Right lobe of liver (tissue), 6 donors: ENCODE measurements at places on chromosomes 11 and 22. TPM values are rescaled to one million over a fixed set of nuclear protein-coding genes. Genes with fewer than 3 reads are reported as not detected.

ESAM gene
- total RNA-seq = 11.4 TPM

MS4A6E gene
- total RNA-seq = not detected

TRIM29 gene
- not detected for total RNA-seq

ARHGEF17 gene
- 5.5 TPM for total RNA-seq

CDC42BPG gene
- 0.99 TPM for total RNA-seq

OVCH2 gene
- not detected for total RNA-seq

DNA sequence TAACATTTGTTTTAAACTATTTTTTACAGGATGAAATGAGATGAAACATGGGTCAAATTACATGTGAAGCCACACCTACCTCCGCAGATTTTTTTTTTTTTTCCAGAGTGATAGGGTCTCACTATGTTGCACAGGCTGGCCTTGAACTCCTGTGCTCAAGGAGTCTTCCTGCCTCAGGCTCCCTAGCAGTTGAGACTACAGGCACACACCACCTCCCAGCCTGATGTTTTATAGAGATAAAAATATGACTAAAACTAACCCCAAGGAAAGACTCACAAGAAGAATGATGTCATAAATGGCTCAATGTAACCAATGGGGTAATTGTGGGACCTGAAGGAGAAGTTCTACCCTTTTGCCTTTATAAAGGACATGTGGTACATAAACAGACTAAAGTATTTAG lies 52.3 kb upstream of the SOX6 start:
- no peaks in the 10 kb centered on the region for H3K36me3 ChIP-seq
- H3K4me3 ChIP-seq = no peak overlapping the region
- H3K27me3 ChIP-seq = no peaks in the 10 kb centered on the region
- no peaks in the 10 kb centered on the region for H3K4me1 ChIP-seq
- no peak for DNase-seq

- H3K27ac ChIP-seq = no peak overlapping the region
- DNase-seq = no peak
- no peaks in the 10 kb centered on the region for H3K4me1 ChIP-seq
- no peak overlapping the region for H3K4me3 ChIP-seq
Observed at GRCh38 chr11:6664551-6664950, 8.9 kb upstream of the DCHS1 start.

- no peak overlapping the region for H3K4me3 ChIP-seq
- no peak for DNase-seq
- no peaks in the 10 kb centered on the region for H3K4me1 ChIP-seq
- H3K27ac ChIP-seq = no peak overlapping the region
Observed at GRCh38 chr22:21681566-21682370, 16.0 kb downstream of the PPIL2 start.

DNA sequence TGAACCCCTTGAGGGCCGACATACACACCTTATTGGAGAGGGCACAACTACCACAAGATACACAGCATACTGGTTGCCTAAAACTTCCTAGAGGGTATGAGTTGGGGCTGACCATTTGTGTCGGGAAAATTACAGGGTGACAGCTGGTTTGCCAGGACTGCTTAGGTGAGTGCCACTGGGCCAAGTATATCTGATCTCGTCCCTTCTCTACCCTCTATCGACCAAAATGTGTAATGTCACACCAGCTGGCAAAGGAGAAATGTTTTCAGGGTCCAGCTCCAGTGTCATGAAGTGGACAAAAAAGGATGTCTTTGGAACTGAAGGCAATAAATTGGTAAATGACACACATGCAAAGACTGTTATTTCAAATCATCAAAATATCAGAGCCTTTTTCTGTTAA lies 126.1 kb downstream of the PGR start:
- no peaks in the 10 kb centered on the region for H3K36me3 ChIP-seq
- no peaks in the 10 kb centered on the region for H3K4me1 ChIP-seq
- no peak overlapping the region for H3K27ac ChIP-seq
- H3K4me3 ChIP-seq = no peak overlapping the region
- H3K27me3 ChIP-seq = no peaks in the 10 kb centered on the region
- no peak for DNase-seq

GRCh38 chr11:125274309-125274708 lies 109.8 kb downstream of the PKNOX2 start:
- H3K27ac ChIP-seq = no peak overlapping the region
- no peak for DNase-seq
- no peaks in the 10 kb centered on the region for H3K27me3 ChIP-seq
- H3K4me3 ChIP-seq = no peak overlapping the region

DNA sequence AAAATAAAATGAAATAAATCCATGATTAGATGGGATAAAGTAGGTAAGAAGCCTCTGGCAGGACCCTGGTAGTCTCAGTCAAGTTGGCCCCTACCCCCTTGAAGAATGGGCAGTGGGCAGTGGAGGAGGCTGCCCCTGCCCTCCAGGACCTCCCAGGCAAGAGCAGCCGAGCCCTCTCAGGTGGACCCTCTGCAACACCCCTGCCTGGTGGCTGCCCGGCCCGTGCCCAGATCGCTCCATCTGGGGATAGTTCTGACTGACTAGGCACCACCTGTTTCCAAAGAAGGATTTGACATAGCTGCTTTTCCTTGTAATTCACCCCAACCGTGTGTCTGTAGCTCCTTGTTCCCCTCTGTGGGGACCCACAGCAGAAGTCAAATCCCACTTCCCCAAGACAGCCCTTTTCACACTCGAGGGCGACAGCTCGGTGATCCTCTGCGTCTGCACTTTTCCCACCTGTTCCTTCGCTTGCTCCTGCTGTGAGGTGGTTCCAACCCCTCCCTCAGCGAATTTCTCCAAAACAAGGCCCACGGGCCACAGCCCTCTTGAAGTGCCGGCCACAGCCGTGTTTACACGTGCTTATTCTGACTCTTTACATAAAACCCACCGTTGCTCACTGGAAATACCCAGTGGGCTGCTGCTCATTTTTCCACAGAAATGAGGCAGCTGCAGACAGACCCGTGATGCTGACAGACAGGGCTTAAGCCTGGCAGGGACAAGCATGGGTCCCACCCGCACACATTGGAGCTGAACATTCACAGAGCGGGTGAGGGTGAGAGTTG lies 5.5 kb upstream of the TMPRSS13 start:
- no peaks in the 10 kb centered on the region for H3K27me3 ChIP-seq
- peak; percentile 34 for DNase-seq
- no peaks in the 10 kb centered on the region for H3K36me3 ChIP-seq
- no peak overlapping the region for H3K27ac ChIP-seq
- H3K4me1 ChIP-seq = no peaks in the 10 kb centered on the region
- H3K4me3 ChIP-seq = no peak overlapping the region

- no peaks in the 10 kb centered on the region for H3K27me3 ChIP-seq
- H3K4me1 ChIP-seq = no peaks in the 10 kb centered on the region
- no peak overlapping the region for H3K4me3 ChIP-seq
- H3K27ac ChIP-seq = no peak overlapping the region
- no peaks in the 10 kb centered on the region for H3K36me3 ChIP-seq
Observed at GRCh38 chr22:50734343-50734771, 3.6 kb upstream of the ACR start.

- H3K4me3 ChIP-seq = peak overlapping the region; percentile 74
- H3K27ac ChIP-seq = no peak overlapping the region
- no peaks in the 10 kb centered on the region for H3K36me3 ChIP-seq
- H3K27me3 ChIP-seq = no peaks in the 10 kb centered on the region
- no peak for DNase-seq
Observed at GRCh38 chr22:24954114-24954463, 1.6 kb downstream of the KIAA1671 start.

- peak; percentile 61 for DNase-seq
- no peaks in the 10 kb centered on the region for H3K27me3 ChIP-seq
- peaks cover 9% of the 10 kb centered on the region for H3K4me1 ChIP-seq
- H3K36me3 ChIP-seq = no peaks in the 10 kb centered on the region
- H3K27ac ChIP-seq = no peak overlapping the region
Observed at GRCh38 chr11:119323532-119324033, 6.7 kb upstream of the MCAM start.

DNA sequence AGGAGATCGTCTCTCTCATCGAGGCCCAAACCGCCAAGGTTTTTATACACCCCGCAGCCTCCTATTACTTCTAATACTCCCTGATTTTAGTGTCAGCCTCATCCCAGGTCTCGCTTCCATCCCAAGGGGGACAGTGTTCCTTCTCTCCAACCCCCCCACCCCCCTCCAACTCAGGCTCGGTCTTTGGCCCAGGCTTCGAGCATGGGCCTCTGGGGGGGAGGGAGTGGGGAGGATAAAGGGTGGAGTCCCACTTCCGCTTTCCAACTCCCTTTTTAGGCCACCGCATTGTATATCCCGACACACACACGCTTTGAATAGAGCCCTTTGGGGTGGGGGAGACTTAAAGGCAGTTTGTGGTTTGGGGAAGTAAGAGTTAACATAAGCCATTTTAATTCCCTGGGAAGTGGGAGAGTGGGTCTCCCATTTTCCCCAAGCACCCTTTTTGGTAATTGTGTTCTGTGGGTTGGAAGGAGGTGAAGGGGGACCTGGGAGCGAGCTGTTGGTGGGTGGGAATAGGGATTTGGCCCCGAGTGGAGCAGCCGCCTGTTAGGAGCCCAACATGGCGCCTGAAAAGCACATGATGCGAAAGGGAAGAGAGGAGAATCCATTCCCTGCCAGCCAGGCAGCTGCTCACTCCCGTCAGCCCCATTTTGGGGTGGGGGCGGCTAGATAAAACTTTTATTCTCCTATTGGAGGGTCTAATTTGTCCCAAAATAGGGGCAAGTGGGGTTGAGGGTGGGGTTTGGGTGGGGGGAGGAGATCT lies 844 bp downstream of the PCF11 start:
- no peaks in the 10 kb centered on the region for H3K27me3 ChIP-seq
- peak overlapping the region; percentile 89 for H3K4me3 ChIP-seq
- H3K27ac ChIP-seq = peak overlapping the region; percentile 97
- no peaks in the 10 kb centered on the region for H3K4me1 ChIP-seq
- peak; percentile 58 for DNase-seq

GRCh38 chr22:21639359-21639758 lies 2.7 kb upstream of the SDF2L1 start:
- no peaks in the 10 kb centered on the region for H3K36me3 ChIP-seq
- no peaks in the 10 kb centered on the region for H3K27me3 ChIP-seq
- no peak overlapping the region for H3K27ac ChIP-seq
- peaks cover 12% of the 10 kb centered on the region for H3K4me1 ChIP-seq
- DNase-seq = no peak

- no peaks in the 10 kb centered on the region for H3K4me1 ChIP-seq
- H3K27ac ChIP-seq = no peak overlapping the region
- H3K4me3 ChIP-seq = no peak overlapping the region
- no peaks in the 10 kb centered on the region for H3K36me3 ChIP-seq
Observed at GRCh38 chr11:116224889-116225200, 547.9 kb downstream of the BUD13 start.

DNA sequence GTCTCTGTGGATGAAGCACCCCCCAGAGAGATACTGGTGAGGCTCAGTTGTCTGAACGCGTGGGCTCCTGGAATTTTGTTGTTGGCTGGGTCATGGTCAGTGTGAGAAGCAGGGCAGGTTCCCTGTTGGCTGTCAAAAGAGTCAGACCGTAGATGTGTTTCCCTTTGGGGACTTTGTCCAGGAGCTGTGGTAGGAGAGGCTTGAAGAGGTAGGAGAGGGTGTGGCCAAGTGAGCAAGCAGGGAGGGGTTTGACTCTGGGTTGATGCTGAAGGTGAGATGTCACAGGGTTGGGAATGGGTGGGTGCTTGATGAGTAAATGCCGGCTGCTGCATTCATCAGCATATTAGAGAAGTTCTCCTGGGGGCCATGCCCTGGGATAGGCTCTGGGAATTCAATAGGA lies 803.2 kb downstream of the TBC1D22A start:
- H3K27ac ChIP-seq = no peak overlapping the region
- no peaks in the 10 kb centered on the region for H3K4me1 ChIP-seq
- no peak for DNase-seq
- no peaks in the 10 kb centered on the region for H3K27me3 ChIP-seq
- H3K36me3 ChIP-seq = no peaks in the 10 kb centered on the region

DNA sequence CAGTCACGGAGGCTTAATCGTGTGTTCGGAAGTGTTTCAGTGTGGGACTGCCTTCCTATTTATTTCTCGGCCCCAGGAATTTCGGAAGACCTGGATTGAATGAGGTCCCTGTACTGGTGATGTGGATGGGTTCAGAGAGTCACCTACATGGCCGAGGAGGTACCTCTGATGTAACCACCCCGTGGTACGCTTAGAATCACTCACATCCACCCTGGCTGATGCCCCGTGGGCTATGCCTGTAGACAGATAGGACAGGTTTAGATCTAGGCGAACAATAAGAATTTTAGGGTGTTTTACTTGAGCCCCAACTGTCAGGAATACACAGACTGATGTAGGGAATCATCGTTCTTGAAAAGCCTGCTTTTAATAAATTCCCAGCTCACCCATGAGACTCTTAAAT lies 2.0 kb downstream of the MPPED1 start:
- no peaks in the 10 kb centered on the region for H3K27me3 ChIP-seq
- DNase-seq = peak; percentile 24
- no peaks in the 10 kb centered on the region for H3K36me3 ChIP-seq
- H3K27ac ChIP-seq = no peak overlapping the region

- no peak for DNase-seq
- H3K4me3 ChIP-seq = no peak overlapping the region
- H3K36me3 ChIP-seq = no peaks in the 10 kb centered on the region
- no peaks in the 10 kb centered on the region for H3K4me1 ChIP-seq
- no peaks in the 10 kb centered on the region for H3K27me3 ChIP-seq
Observed at GRCh38 chr11:1706634-1707400, 9.8 kb downstream of the KRTAP5-6 start.

DNA sequence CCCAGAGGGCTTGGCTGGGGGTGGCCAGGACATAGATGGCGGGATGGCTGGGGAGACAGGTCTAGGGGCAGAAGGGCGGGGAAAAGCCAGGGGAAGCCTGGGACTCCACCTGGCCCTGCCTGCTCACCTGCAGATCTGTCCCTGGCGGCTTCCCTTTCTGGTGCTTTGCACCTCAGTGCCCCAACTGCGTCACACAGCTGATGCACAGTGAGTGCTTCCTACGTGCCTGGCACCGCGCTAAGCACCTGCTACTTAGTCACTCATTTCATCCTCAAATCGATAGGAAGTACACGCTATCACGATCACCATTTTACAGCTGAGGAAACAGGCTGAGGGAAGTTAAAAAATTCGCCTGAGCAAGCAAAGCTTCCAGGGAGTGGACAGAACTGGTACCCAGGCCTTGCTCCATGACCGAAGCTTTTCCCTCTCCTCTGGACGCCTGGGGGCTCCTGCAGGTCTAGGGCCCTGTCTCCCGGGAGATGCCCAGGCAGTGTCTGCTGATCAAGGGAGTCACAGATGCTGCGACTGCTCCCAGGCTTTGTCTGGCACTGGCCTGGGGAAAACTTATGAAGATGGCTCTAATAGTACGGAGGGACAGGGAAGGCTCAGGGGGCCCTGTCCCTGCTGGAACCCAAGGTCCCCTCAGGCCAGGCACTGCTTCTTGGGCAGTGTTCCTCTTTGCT lies 63.0 kb upstream of the TTLL12 start:
- no peaks in the 10 kb centered on the region for H3K36me3 ChIP-seq
- H3K27me3 ChIP-seq = no peaks in the 10 kb centered on the region
- no peak overlapping the region for H3K4me3 ChIP-seq

- H3K36me3 ChIP-seq = no peaks in the 10 kb centered on the region
- no peak overlapping the region for H3K27ac ChIP-seq
- no peak for DNase-seq
- no peak overlapping the region for H3K4me3 ChIP-seq
- peaks cover 7% of the 10 kb centered on the region for H3K4me1 ChIP-seq
- H3K27me3 ChIP-seq = no peaks in the 10 kb centered on the region
Observed at GRCh38 chr11:34490304-34490703, 23.3 kb downstream of the ELF5 start.
